ENCODE measurements at places on chromosomes 5 and 9.

GRCh38 chr9:80501635-80502034 lies 929.9 kb downstream of the TLE4 start:
- DNase-seq = no peak

GRCh38 chr5:184471-184870 lies 6.8 kb upstream of the LRRC14B start:
- no peak for DNase-seq

DNA sequence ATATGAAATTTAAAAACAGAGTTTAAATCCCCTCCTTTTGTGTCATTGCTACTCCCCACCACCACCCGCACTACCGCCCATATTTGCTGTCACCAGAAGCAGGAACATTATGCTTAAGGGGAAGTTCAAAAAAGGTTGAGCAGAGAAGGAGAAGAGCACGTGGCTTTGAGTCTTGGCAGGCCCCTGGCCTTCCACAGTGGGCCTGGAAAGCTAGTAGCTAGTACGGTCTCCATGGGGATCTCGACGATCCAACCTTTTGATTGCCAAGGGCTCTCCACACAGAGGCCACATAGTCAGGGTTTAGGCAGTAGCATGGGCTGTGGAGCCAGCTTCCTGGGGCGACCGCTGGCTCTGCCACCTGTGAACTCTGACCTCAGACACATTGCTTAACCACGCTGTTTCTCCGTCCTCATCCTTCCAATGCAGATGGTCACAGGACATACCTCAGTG lies 90.1 kb downstream of the GOLPH3 start:
- peak; percentile 28 for DNase-seq

- DNase-seq = peak; percentile 36
Measured at GRCh38 chr5:126686451-126687126, 85.8 kb downstream of the PHAX start.

DNA sequence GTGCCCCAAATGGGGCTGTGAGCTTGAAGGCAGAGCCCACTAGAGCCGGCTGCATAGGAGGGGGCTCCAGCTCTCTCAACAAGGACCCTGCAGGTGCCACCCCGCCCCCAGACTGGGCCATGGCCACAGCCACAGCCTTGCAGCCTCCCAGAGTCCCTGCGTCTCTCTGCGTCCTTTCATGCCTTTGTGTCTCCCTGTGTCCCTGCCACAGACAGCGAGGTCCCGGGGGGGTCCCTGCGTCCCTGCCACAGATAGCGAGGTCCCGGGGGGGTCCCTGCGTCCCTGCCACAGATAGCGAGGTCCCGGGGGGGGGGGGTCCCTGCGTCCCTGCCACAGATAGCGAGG lies 6.3 kb downstream of the NOXA1 start:
- no peak for DNase-seq

DNA sequence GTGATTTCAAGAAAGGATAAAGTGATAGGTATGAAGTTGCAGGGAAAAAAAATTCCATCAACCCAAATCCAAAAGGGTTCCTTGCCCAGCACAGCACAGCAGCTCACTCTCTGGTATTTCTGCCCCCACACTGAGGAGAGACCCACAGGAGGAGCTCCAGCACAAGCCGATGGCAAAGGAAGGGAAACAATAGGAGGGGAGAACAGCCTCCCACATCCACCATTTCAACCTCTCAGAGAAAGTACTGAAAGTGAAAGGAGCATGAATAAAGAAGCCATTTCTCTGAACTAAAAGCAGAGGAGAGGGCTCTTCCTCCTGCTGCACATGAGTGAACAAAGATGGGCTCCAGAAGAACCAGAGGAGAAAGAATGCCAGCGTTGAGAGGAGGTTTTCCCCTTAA lies 54.9 kb upstream of the ZSWIM6 start:
- no peak for DNase-seq

DNA sequence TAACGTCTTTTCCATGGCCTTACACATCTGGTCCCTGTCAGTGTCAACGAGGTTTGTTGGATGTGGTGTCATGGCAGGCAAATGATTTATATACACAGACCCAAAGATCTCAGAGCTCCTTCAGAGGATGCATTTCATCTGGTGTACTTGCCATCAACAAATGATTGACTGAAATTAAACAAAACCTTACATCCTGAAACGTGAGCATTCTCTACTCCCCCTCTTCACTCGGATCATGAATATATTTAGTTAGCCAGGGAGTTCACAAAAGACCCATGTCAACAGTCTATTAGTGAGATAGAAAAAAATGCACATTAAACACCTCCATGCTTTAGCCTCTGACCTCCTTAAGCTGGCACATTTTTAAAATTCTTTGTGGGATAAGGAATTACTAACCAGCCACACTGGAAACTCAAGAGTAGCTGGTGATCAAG lies 215.6 kb downstream of the EFNA5 start:
- no peak for DNase-seq

DNA sequence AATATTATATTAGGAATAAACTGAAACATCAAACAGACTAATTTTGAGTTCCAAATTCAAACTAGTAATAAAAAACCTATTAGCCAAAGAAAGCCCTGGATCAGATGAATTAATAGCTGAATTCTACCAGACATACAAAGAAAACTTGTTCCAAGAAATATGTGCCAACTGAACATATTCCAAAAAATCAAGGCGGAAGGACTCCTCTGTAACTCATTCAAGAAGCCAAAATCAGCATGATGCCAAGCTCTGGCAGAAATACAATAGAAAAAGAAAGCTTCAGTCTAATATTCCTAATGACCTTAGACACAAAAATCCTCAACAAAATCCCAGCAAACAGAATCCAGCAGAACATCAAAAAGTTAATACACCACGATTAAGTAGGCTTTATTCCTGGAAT lies 619.1 kb upstream of the COX7C start:
- no peak for DNase-seq

DNA sequence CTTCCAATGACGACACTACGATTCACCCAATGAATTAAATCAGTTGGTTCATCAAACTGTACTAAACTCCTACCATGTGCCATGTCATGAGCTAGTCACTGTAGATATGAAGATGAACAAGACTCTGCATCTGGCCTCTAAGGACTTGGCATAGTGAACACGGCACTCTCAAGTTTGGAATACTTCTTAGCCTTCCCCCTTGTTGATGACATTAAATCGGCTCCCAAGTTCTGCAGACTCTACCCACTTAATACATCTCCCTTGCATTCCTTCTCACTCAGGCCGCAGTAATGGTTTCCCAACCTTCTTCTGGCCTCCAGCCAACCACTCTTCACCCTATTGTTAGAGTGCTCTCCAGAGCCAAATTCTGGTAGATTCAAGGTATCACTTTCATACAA lies 184.7 kb downstream of the MAPKAP1 start:
- no peak for DNase-seq

GRCh38 chr5:172637110-172637580 lies 3.9 kb upstream of the NEURL1B start:
- no peak for DNase-seq

DNA sequence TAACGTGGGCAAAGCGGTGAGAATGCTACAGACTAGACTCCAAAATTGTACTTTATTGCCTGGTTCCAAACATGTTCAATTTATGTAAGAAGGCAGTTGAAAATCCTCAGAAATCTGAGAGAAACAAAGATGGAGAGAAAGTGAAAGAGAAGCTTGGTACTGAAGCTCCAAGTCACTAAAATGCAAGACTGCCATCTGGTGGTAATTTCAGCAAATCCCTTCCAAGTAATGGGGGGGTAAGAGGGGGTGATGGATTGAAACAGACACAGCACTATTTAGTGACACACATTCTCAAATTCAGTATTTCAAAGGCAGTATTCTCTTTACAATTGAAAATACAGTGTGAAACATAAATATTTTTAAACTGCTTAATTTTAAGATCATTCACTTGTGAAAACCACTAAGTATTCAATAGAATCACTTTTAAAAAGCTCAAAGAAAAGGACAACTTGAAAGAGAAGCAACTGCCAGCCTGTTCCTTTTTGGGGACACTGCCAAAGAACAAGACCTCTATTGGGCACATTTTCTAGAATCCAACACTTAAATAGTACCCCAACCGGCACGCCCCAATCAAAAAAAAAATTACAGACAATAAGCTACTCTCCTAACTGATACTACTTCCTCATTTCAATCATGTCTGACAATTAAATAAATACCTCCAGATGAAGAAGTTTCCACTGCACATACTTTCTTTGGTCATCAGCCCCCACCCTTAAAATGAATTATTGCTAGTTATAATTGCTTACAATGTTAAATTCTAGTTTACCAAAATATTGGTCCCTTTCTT lies 131.5 kb downstream of the AGTPBP1 start:
- peak; percentile 55 for DNase-seq

GRCh38 chr9:84748112-84748511 lies 78.6 kb downstream of the NTRK2 start:
- DNase-seq = no peak

- DNase-seq = no peak
Measured at GRCh38 chr5:79806741-79807140, 117.1 kb downstream of the CMYA5 start.

DNA sequence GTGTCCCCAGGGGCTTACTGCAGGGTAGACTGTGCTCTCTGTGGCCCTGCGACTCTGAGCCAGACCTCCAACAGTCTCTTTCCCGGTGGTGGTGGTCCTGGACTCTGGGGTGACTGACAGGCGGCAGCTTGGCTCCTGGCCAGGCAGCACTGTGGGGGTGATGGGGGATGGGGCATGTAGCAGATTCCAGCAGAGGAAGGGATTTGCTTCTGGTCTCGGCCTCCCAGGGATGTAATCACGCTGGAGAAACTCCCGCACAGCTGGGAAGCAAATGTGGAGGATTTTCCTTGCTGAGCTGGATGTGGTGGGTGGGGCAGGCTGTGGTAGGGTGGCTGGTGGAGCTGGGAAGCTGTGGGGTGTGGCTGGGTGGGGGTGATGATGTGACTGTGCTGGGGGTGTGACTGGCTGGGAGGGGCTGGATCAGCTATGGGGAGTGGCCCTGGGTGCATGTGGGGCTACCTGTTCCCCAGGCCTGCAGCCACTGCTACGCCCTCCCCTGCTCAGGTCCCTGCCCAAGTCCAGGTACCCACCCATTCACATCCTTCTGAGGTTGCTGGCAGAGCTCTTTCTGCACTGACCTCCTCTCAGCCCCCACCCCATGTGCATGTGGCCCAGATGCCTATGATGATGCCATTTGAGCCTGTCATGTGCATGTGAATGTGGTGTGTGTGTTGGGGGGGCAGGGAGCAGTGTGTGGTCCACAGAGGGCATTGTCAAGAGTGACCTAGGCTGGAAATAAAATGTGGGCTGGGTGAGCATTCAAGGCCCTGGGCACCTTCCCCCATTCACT lies 3.8 kb downstream of the NDST1 start:
- no peak for DNase-seq

GRCh38 chr5:81778642-81779041 lies 27.7 kb upstream of the SSBP2 start:
- DNase-seq = no peak

All from activated CD8-positive, alpha-beta memory T cell treated with anti-CD3 and anti-CD28 coated beads, Interleukin-2, amount 10 ng/mL, durations not matched to agents 7 days and 5 days (primary cell).